ENCODE measurements at places on chromosomes 16 and 17.
A peak's percentile ranks its signal among the peaks of the same experiment; 100 is the strongest.

DNA sequence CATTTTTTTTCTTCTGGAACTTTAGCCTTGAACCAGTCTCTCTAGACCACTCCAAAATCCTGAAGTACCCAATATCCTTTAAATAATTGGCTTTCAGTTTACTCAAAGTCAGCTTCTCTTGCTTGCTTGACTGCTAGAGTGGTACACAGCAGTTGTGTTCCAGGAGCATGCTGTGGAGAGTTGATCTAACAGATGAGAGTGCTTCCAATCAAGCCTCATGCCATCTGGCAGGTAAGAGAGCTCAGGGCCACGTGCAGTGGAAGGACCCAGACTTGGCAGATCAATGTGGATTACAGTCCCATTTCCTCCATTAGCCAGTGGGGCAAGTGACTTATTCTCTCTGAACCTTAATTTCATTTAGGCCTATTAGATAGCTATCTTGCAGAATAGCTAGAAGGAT, 15.7 kb downstream of the CNEP1R1 start:
- no peak for DNase-seq

DNA sequence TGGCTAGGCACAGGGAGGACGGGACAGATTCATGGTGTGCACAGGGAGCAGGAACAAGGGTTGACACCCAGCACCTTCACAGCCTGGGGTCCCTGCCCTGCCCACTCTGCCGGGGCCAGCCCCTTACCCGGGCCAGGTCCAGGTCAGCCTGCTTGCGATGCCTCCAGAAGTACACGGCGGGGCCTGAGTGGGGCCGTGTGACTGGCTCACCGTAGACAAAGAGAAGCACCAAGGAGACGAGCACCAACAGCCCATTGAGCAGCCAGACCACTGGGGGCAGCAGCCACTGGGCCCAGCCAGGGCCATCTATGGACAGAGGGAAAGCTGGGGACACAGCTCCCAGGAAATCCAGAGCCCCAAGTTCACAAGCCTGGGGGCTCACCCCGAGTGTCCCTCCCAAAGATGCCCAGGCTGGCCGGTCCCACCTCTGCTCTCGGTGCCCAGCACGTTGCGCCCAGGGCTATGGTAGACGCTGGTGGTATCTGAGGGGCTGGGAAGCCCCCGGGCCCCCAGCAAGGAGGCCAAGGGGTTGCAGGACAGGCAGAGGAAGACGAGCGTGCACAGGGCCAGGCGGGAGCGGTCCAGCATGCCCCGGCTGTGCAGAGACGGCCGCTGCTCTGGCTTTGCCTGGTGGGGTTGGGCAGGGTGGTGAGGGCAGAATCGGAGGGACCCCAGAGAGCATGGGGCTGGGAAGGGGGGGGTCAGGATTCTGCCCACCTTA, 19.8 kb downstream of the SREBF1 start:
- DNase-seq = no peak

DNA sequence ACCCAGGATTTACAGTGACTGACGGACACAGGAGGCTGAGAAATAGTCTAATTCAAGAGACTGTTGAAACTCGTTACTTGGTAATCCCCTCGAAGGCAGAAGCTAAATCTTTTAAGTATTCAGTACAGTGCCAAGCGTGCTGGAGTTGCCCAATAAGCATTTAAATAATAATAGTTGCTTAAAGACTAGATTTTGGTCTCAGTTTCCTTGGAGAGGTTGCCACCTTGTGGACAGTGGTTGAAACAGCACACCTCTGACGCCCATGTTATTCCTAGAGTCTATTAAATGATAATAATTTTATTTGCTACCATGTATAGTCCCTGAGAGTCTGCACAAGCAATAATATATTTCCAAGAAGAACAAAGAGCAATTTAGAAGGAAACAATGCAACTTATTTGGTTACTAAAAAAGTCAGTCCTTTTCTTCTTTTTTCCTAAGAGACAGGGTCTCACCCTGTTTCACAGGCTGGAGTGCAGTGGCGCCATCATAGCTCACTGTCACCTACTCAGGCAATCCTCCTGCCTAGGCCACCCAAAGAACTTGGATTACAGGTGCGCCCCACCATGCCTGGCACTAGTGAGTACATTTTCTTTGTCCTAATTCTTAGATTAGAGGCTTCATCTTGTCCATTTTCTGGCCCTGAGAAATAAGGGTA, 138.0 kb upstream of the NUDT7 start:
- DNase-seq = peak; percentile 69

GRCh38 chr16:4373356-4373908, 1.8 kb downstream of the VASN start:
- DNase-seq = no peak

DNA sequence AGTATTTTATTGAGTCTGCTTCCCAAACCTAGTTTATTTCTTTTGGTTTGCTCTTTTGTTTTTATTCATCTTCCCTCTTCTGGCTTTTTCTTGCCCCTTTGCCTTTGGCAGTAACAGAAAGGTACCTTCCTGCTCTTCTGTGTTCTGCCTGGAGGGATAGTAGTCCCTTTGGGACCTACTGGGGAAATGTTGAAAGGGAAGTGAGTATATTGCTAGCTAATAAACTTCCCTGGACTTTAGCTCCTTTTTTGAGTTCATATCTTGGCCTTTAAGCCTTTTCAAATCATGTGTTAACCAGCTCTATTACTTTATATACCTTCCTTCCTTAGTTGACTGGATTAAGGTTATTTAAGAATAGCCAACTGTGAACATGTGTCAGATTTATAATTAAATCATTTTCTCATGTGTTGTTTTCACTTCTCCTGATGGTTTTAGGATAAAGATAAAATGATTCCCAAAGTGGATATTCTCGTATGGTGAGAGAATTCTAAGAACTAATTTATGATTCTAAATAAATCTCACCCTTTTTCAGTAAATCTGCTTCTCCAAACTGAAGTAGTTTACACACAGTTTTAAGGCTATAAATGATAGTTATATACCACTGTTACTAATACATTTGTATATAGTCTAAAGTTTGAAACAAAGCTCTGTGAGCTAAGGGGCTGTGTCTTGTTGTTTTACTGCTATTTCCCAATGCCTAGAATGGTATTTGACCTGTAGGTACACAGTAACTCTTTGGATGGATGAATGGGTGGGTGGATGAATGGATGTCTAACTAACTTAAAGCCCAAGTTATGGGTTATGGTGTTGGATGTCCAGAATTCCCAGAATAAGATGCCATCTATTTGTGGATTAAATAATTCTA, 45.7 kb downstream of the OMG start:
- DNase-seq = no peak

GRCh38 chr16:88886845-88887521, 20.5 kb upstream of the PABPN1L start:
- no peak for DNase-seq

GRCh38 chr17:81258292-81258691, 19.2 kb downstream of the NDUFAF8 start:
- DNase-seq = no peak

DNA sequence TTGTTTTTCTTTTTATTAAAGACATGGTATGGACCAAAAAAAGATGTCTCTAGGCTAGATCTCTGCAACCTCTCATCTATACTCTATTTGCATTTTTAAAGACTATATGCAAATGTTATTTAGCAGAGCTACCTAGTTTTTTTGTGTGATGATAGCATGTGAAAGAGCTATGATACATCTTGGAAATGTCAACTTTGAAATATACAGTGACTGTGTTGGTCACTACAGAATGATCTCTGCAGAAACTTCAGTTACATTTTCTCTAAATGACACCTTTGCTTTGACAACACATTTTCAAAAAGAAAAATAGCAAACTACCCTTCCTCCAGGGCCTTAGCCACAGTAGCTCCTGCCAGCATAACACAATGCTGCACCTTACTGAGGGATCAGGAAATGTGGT, 86.6 kb downstream of the PRKCB start:
- DNase-seq = no peak

GRCh38 chr17:80644536-80644935, 99.9 kb downstream of the RPTOR start:
- DNase-seq = no peak

DNA sequence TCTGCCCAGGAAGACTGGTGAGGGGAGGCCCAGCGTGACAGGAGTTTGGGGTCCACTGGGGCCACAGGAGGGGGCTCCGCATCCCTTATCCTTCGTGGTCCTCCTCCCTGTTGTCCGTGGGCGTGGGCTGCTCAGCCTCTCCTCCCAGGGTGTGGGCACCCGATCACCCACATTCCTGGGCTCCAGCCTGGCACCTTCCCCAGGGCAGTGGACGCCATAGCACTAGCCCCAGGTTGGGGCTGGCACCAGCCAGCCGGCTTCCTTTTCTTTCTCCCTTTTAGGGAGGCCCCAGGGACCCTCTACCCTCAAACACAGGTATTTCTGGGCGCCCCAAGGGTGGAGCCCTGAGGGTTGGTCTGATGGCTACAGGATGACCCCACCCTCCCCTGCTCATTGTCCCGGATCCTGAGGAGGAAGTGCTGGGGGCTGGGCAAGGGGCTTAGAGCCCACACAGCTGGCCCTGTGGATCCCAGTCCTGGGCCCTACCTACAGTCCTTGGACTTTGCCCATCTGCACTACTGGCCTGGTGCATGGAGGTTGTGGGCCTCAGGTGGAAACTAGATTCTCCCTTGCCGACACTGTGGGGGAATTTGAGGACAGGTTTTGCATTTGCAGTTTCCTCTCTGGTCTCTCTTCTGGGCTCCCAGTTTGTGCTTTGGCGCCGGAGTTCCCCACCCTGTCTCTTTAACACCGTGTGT, 1.1 kb downstream of the KIF1C start:
- DNase-seq = peak; percentile 57

GRCh38 chr16:48892893-48893292, 282.9 kb upstream of the N4BP1 start:
- no peak for DNase-seq

DNA sequence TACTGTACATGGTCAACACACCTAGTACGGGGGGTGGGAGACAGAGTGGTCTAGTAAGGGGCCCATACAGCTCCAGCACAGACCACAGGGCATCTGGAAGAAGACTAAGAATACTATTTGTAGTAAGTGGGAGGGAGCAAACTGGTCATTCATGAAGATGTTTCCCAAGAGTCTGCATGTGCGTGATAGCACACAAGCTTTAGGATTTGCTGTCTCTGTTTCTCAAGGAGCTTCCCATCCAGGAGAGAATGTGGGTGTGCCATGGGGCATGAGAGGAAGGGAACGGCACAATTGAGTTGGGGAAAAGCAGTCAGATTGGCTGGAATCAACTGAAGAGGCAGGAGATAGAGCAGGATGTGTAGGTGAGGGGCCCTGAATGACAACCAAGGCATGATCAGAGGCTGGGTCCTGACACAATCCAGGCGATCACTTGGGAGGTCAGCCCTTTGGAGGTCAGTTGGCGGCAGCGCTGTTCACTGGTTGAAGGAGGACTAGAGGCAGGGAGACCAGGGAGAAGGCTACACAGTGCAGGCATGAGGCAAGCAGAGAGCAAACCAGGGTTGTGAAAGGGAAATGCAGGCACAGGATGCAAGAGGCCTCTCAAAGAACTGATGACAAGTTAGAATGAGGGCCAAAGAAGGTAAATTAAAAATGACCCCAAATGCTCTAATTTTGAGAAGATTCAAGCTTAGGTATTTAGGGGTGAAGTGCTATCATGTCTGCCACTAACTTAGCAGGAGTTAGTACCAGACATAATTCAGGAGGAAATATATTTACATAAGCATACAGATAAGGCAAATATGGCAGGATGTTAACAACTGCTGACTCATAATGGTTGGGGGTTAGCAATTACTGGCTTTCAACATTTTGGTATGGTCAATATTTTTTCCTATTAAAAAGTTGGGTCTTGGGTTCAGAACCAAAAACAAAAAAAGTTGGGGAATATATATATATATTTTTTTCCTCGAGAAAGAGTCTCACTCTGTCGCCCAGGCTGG, 10.3 kb downstream of the UBE2O start:
- no peak for DNase-seq

DNA sequence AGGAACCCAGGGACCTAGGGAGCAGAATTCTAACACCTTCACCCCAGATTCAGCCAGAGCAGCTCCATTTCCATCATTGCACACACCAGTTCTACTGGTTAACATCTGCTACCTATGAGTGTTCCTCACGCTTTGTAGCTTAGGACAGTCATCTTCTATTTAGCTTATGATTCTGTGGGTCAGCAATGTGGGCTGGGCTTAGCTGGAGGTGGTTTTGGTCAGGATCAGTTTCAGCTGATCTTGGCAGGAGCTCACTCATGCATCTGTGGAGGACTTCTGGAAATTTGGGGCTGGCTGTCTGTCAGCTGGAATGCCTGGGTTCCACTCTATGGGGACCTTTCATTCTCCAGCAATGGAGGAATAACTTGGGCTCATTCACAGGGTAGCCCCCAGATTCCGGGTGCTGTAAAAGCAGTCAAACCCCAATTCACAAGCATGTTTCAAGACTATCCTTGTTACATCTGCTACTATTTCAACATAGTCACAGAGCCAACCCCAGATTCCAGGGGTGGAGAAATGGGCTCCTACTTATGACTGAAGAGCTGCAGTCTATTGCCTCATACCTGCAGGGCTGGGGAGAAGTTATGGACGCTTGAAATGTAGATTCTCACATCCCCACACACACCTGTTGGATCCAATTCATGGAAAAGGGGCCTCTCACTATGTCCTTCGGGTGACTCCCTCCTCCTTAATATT, 3.4 kb upstream of the HP start:
- no peak for DNase-seq

DNA sequence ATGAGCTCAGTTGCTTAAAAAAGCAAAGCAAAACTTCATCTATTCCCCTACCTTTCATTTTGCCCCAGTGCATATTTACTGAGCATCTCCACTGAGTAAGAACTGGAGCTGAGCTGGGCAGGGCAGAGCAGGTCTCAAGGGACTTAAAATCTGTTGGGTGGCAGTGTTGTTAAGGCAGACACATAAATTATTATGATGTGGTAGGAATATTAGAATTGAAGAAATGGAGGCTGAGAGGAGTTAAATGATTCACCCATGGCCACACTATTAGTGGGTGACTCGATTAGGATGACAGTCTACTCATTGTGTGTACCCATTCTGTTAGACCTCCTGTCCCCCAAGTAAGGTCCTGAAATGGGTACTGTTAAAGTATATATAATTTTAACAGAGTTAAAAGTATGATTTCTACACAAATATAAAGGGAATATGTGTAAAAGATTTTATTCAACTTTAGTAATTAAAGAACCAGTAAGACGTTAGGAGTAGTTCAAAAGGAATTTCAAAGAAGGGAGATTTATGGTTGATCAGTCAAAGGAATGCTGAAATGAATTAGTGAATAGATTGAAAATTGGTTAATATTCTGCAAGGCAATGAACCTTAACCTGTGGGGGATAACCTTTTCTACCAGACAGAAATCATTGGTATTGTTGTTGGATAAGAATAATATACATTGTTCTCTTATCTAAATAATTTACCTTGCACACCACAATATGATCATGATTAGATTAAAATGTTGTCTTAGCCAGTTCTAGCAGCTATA, 17.5 kb downstream of the ITGB3 start:
- no peak for DNase-seq

DNA sequence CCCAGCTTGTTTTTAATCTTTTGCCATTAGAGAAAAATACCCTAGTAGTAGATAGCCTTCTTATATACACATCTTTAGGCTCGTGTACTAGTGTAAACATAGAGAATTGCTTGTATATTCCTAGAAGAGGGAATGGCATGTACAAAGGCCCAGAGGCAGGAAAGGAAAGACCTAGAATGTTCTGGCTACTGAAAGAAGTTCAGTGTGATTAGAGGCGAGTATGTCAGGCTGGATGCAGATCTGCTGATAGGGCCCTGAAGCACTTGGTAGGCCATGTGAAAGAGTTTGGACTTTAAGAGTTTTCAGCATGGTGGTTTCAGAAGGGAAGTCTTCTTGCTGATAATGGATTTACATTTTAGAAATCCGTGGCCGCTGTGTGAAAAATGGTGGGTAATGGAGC, 17.4 kb downstream of the CTCF start:
- DNase-seq = no peak

Data from natural killer cell (primary cell).